ENCODE measurements at places on chromosomes 7 and 10.

GRCh38 chr10:77649333-77650331 lies 12.0 kb upstream of the KCNMA1 start:
- no peak for DNase-seq

- DNase-seq, result no peak
Observed at GRCh38 chr7:138579671-138580070, 119.6 kb downstream of the TRIM24 start.

- no peak for DNase-seq
Observed at GRCh38 chr10:50404021-50404773, 152.9 kb upstream of the ASAH2 start.

DNA sequence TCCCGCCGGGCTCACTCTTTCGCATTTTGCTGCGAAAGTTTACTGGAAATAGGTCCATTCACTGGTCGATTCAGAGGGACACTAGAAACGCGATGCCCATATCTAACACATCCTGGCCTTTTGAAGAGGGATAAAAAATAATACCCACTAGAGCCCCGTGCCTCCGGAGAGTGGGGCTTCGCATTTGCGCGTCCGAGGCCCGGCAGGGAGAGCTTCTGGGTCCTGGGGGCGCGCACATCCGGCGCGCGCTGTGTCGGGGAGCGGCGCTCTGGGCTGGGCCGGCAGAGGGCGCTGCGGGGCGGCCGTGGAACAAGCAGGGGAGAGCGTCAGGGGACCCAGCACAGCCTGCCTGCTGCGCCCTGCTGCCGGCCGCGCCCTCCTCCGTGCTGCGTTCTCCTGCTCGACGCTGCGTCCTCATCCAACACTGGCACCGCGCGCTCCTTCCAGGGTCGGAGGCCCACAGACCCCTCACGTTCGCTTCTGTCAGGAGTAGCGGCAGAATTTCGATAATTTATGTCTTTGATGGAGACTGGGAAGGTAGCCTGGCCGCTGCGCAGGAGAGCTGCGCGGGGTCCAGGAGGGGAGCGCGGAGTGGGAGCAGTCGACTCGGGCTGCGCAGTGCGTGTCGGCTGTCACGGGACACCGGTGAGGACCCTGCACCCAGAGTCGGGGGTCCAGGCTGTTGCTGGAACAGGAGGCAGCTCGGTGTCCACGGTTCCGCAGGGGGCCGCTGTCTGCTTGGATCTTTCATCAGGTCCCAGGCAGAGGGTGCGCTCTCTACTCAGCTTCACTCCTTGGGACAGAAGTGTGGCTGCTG lies 41.5 kb upstream of the ZNF32 start:
- peak; percentile 5 for DNase-seq

DNA sequence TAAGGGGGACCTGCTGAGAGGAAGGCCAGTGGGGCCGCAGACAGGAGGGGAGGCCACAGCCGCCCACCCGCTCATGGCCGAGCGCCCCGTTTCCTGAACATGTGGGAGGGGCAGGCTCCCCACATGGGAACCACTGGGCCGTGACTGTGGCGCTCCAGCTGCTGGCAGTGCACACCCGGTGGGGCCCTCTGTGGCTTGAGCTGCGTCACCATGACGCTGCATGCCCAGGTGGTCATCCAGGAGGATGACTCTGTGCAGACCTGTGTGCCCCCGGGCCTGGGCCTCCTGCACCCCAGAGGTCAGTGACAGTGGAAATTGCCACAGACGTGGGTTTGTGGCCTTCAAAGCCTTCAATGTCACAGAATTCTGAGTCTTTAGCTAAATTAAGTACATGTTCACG lies 85.1 kb downstream of the MGMT start:
- DNase-seq, result no peak

GRCh38 chr10:79150444-79150754 lies 81.6 kb downstream of the ZMIZ1 start:
- no peak for DNase-seq

- peak; percentile 38 for DNase-seq
Observed at GRCh38 chr7:114663502-114663901, 248.9 kb downstream of the FOXP2 start.

DNA sequence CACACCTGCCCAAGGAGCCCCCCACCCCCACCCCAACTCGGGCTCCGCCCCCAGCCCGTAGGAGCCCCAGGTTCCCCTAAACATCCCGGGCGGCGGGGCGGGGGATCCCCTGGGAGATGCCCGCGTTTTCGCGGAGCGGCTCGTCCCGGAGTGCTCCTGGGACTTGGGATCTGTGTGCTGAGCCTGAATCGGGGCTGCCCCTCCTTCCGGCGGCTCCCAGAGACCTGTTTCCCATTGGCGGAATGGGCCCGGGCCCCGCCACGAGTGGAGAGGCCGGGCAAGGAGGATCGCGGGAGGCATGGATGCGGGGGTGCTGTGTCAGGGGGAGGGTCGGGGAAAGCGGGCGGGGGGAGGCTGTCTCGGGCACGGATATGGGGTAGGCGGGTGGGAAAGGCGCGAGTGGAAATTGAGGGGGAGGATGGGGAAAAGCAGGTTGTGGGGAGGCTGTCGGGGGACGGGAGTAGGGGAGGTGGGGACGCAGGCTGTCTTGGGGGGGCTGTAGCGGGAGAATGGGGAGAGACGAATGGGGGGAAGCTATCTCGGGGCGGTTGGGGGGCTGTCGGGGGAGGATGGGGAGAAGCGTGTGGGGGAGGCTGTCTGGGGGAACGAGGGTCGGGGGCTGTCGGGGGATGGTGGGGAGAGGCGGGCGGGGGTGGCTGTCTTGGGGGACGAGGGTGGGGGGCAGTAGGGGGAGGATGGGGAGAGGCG lies 572 bp upstream of the BHLHA15 start:
- DNase-seq, result no peak

GRCh38 chr7:88458279-88458678 lies 151.6 kb upstream of the STEAP4 start:
- no peak for DNase-seq

DNA sequence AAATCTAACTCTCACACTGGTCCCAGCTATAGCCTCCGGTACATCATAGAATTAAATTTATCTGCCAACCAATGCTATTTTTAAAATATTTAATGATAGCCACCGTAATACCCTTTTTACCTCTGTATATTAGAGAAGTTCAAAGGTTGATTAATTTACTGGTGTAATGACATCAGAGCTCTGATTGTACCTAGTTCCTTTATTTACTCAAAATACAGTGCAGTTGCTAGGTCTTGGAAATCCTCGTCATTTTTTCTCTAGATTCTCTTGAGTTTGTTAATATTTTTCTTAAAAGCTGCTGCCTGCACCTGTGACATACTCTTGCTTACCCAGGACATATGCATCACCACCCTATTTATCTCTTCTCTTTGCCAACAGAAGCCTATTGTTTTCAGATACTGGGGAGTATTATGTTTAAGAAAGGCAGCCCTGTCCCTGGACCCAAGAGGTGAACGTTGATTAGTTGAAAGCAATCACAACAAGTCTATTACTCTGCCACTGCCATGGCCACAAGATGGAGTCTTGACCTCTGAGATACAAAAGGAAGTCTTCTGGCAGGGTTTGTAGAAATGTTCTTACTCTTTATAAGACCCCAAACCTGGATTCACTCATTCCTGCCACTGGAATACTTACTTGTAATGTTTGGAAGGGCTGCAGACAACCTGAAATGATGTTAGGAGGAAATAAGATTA lies 25.6 kb upstream of the TMEM26 start:
- no peak for DNase-seq

DNA sequence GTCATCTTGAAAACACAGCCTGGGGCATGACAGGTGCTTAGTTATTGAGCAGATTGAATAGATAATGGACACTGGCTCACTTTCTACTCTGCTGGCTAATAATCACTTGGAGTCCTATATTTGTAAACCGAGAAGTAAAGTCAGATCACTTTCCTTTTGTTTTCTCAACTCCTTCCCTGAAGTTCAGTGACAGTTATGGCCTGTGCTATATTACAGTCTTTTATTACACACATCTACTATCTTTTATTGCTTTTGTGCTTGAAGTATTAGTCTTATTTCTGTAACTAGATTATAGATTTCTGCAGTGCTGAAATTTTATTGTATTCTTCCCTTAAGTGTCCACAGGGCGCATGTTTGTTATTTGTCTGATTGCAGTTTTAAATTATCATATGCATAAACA lies 136.4 kb upstream of the TAC1 start:
- no peak for DNase-seq

DNA sequence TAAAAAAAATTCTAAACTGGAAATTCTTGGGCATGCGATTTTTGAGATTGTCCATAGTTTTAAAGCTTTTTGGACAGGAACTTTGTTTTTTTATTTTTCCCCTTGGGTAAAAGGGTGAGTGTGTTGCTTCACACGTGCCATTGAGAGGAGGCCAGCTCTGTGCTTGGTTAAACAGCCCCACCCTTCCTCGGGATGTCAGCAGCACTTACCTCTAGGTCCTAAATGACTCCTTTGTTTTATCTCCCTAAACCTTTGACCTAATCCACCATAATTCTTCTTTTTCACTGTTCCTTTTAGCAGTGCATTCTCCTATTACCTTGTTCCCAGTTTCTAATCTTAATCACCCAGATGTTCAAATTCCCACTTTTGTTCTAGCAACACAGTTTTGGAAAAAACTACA lies 83.5 kb downstream of the SEMA3D start:
- DNase-seq, result no peak

- DNase-seq, result no peak
Observed at GRCh38 chr10:104334561-104334960, 3.7 kb downstream of the ITPRIP start.

GRCh38 chr7:94656925-94657731 lies 1.2 kb upstream of the SGCE start:
- DNase-seq, result no peak

DNA sequence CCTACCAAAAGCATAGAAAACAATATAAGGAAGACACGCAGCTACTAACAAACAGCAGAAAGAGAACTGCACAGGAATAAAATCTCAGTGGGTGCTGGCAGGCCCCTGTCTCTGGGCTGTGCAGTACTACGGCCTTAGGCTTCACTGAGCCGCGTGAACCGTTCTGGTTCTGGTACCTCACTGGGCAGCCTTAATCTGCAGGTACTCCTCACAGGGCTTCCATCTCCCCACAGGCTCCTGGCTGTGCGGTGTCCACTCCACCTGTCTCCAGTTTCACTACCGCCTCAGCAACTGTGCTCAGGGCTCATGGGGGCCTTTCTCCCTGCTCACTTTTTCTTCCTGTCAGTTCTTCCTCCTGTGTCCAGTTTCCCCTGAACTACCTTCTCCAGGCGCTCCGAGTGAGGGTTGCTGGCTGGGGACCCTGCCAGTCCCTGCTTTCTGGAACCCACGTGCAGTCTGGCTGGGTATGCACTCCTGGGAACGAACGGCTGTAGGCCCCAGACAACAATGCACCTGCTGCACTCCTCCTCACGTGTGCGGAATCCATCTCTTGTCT lies 75.7 kb downstream of the VIPR2 start:
- no peak for DNase-seq

- no peak for DNase-seq
Observed at GRCh38 chr10:88221010-88221973, 357.9 kb downstream of the PTEN start.

DNA sequence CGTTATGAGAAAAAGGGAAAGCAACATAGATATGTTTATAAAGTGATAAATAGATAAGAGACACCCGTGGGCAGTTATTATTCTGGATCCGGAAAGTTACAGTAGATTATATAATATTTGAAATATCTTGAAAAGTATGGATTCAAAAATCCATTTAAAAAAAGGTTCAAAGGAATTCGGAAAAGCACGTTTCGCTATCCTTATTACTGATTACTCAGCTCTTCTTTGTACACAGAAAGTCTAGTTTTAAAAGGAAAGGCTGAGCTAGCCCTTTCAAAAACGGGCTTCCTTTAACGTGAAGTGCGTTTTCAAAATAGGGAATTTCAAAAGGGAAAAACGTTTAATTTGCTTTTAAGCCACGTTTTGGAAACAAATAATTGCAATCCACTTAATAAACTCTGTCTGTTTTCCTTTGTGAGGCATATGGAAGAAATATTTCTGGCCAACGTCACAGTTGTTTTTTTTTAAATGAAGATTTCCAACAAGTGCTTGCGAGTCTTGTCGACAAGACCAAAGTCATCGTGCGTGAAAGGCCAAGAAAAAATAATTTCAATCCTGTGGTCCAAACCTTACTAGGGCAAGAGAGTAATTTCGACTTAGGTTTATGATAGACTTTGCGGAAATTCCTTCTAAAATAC lies 2.2 kb upstream of the SKIDA1 start:
- peak; percentile 45 for DNase-seq

- DNase-seq, result no peak
Observed at GRCh38 chr10:44991571-44991970, 9.2 kb upstream of the ZNF22 start.

DNA sequence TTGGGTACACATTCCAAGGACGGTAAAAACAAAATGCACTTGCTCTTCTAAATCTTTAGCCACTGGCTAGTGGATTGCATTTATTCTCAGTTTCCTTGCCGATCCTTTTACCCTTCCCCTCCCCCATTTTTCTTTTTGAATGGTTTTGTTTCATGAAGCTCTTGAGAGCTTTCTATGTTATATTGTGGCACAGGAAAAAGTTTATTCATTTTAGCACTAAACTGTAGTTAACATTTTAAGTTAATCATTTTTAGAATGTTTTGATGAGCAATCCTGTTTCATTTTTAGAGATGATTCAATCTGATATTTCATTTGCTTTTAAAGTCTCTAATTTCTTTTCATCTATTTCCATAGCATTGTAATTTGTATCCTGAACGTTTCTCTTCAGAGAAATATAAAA lies 24.0 kb downstream of the ZEB1 start:
- no peak for DNase-seq

GRCh38 chr7:133730360-133730759 lies 396.8 kb upstream of the LRGUK start:
- DNase-seq, result no peak

- no peak for DNase-seq
Observed at GRCh38 chr10:88903715-88904114, 23.7 kb downstream of the STAMBPL1 start.

DNA sequence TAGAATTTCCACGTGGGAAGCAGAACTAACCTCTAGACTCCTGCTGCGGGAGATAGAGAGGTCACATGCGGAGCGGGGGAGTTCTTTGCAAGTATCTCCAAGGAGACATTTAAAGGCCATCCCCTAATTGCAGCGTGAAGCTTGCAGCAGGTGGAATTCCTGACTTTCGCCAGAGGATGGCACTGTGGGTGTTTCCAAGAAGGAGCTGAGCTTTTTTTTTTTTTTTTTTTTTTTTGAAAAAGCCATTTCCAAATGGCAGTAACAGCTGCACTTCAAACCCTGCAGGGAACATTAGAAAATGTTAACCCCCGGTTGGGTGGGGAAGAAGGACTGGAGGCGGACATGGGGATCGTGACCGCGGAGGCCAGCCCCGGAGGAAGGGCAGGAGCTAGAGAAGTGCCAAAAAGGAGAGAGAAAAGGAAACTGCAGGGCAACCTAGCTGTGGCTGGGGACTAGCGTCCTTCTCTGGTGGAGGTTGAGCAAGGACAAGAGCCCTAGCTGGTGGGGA lies 487.7 kb downstream of the TYW1 start:
- DNase-seq, result peak; percentile 26

- DNase-seq, result no peak
Observed at GRCh38 chr7:55362927-55363326, 2.2 kb upstream of the LANCL2 start.

GRCh38 chr7:4784799-4785198 lies 9.4 kb downstream of the AP5Z1 start:
- no peak for DNase-seq

GRCh38 chr7:84949501-84949900 lies 237.4 kb downstream of the SEMA3D start:
- DNase-seq, result no peak

GRCh38 chr10:73044378-73045285 lies 52.0 kb downstream of the P4HA1 start:
- DNase-seq, result no peak

Data from NCI-H526 treated with DMSO at 0.1 percent for 48 hours (cell line).